ENCODE measurements at places on chromosomes 7 and 10. TPM values are rescaled to one million over a fixed set of nuclear protein-coding genes. Genes with fewer than 3 reads are reported as not detected.

DNA sequence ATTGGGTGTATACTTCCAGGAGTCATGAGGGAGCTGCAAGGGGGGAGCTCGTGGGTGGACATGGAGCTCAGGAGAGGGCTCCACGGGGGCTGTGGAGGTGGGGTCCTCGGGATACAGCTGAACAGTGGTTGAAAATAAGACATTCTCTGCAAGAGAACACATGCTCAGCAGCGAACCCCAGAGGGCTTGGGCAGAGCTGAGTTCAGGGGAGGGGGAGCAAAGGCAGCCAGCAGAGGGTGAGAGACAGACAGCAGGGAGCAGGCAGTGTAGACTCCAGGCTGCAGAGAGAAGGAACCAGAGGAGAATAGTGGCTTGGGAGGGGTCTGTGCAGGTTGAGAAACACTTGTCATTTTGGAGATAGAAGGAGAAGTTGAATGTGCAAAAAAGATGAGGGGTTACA lies 73.0 kb upstream of the LRRC18 start:
- DNase-seq = no peak
- no peak overlapping the region for H3K4me3 ChIP-seq
- no peaks in the 10 kb centered on the region for H3K4me1 ChIP-seq
- H3K27me3 ChIP-seq = no peaks in the 10 kb centered on the region
- H3K27ac ChIP-seq = no peak overlapping the region
- H3K36me3 ChIP-seq = no peaks in the 10 kb centered on the region

ANXA8 gene
- 29.4 TPM for total RNA-seq

CDNF gene
- 5.1 TPM for total RNA-seq

LDB3 gene
- 2.9 TPM for total RNA-seq

DNA sequence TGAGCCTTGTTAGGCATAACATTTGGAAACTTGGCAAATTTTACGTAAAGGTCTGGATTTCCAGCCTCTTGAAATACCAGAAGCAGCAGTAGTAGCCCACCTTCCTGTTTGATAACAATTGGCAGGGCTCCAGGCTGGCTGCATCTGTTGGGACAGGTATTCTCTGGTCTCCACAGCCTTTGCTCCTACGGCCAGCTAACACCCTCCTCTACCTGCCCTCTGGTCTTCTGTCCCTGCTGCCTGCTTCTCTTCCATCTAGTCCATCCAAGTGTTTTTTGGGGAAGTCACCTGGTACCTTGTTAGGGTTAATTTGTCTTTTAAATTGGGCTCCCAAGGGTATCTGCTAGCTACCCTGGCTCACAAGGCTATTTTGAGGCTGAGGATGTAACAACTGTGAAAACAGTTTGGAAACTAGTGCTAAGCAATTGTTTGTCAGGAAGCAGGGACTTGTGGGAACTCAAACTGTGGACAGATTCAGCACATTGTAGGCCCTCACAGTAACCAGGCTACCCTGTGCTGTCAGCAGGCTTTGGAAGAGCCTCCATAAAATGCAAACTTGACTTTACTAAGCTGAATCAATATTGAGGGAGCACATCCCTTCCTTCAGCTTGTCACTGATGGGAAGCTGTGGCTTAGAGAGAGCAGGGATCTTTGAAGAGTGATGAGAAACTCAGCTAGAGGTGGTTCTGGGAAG lies 8.5 kb downstream of the RPS24 start:
- H3K27ac ChIP-seq = no peak overlapping the region
- no peak for DNase-seq
- peaks cover 19% of the 10 kb centered on the region for H3K36me3 ChIP-seq

ZNF503 gene
- 3.6 TPM for total RNA-seq

- peaks cover 24% of the 10 kb centered on the region for H3K27me3 ChIP-seq
- no peak overlapping the region for H3K27ac ChIP-seq
- H3K4me1 ChIP-seq = no peaks in the 10 kb centered on the region
- no peaks in the 10 kb centered on the region for H3K36me3 ChIP-seq
- DNase-seq = no peak
- H3K4me3 ChIP-seq = no peak overlapping the region
These were observed 112.8 kb upstream of the PPP2R2D start for GRCh38 chr10:131787961-131788360.

- DNase-seq = no peak
- no peak overlapping the region for H3K4me3 ChIP-seq
- H3K4me1 ChIP-seq = no peaks in the 10 kb centered on the region
These were observed 88.2 kb downstream of the ELFN1 start for GRCh38 chr7:1758028-1758858.

- H3K4me3 ChIP-seq = no peak overlapping the region
- no peaks in the 10 kb centered on the region for H3K27me3 ChIP-seq
- no peaks in the 10 kb centered on the region for H3K4me1 ChIP-seq
- no peak for DNase-seq
- no peaks in the 10 kb centered on the region for H3K36me3 ChIP-seq
These were observed 1292.0 kb downstream of the XPNPEP1 start for GRCh38 chr10:108631332-108631731.
